ENCODE measurements at places on chromosomes 7 and 10.

DNA sequence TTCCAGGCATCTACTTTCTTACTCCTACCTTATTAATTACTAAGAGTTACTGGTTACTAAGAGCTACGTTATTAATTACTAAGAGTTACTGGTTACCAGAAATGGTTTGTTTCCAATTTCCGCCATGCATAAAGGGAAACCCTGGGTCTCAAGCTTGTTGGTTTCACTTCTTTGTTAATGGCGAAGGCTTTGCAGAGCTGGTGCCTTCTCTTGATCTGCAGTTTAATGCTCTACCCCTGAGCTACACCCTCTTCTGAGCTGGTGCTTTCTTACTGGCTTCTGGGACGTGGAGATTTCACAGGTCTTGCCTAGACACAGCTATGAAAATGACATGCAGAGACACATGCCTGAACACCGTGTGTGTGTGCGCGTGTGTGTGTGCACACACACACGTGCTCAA, 560 bp downstream of the CPA4 start:
- no peak for DNase-seq

- DNase-seq: no peak
Measured at GRCh38 chr10:75106242-75106641, 5.2 kb upstream of the SAMD8 start.

DNA sequence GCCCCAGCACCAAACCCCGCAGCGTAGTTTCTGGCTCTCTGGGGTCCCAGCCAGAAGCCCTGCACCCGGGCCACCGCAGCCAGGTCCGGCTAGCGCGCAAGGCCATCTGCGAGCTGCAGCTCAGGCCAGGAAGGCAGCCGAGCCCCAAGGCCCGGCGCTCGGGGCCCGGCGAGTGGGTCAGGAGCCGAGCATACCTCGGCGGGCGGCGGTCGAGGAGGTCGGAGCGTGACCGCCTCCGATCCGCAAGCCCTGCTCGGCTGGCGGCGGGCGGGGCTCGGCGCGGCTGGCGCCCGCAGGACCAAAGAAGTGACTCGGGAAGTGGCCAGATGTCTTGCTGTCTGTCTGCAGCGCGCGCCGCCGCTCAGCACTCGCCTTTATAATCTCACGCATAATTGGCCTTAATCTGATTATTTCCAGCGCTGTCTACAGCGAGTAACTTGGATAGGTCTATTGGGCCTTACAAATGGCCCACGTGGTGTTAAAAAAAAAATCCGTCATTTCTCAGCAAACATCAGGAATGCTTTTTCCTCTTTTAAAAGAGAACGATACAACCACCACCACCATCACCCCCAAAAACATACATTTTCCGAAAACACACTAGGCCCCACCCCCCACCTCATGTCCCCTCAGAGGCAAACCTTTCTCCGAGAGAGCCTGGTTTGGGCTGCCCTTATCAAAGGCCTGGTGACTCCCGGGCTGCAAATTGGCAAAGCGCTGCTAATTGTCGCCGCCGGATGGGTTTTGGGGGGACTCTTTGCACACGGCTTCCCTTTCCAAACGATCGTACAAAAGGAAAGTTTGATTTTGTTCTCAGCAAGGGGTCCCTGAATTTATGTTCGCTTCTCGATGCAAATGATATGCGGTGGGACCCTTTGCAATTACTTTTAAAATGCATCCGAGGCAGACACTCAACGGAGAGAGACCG, at the start of gene DRGX:
Gene DRGX (minus strand): TSS at position 349 of the 925 bp plus-strand sequence. CDS start 649 bp downstream, outside the sequence.
- no peak for DNase-seq

DNA sequence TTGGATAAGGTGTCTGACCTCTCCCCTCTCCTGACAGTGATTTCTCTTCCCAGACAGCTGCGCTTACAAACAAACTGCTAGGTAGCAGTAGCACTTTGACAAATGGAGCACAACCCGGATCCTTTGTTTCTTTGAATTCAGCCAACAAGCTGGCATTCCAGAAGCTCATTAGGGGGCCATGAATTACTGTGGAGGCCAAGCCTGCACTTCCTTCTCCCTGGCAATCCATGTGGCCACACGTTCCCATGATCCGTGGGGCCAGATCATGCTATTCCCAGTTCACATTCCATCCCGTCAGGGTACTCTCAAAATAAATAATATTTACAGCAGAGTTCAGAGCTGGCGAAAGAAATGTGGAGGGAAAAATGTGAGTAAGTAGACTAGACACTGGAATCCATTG, 172.4 kb downstream of the PRPF18 start:
- DNase-seq: no peak

DNA sequence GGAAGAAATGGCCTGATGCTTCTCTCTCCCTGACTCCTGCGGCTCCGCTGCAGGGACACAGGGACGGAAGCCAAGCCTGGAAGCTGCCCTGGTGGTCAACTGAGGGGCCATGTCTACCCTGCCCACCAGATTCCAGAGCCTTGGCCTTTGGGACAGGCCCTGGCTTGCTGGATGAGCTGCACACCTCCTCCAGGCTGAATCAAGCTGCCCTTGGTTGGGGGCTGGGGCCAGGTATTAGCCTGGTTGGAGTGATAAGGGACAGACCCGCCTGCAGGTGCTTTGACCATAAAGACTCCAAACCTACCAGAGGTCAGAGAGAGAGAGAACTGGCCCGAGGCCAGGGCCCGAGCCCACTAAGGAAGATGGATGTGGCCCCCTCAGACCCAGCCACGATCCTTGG, 30.1 kb downstream of the CRHR2 start:
- DNase-seq: no peak

GRCh38 chr7:157282141-157282801, 54.5 kb upstream of the DNAJB6 start:
- DNase-seq: no peak

DNA sequence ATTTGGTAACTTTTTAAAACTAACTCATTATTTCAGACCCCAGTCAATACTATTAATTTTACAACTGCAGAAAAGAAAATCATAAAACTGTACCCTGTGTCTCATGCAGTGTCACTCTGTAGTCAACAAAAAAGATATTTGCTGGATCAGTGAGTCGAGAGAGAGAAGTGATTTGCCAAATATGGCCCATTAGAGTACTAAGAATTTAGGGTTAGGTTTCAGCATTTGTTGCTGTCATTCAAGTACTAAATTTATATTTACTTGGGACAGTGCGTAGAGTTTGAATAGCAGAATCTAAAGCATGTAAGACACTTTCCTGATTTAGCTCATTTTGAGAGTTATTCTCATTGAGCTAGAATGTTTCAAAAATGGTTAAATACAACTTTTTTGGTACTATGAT, 38.9 kb downstream of the CACNA2D1 start:
- no peak for DNase-seq

- no peak for DNase-seq
Measured at GRCh38 chr10:19195698-19196097, 147.1 kb downstream of the MALRD1 start.

DNA sequence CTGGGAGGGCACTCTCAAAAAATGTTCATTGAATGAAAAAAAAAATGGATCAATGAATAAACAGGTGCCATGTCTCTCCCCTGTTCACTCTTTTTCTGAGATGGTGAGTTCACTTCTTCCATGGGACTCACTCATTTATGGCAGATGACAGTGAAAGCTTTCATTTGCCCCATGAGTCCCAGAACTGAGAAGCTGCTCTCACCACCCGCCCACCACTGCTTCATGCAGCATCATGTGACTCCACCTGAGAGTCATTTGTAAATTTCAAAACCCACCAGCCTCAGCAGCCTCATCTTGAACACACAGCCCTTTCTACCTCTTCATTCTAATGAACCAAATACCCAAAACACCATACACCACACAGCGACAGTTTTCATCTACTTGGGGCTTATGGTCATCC, 64.9 kb downstream of the SCRN1 start:
- no peak for DNase-seq

DNA sequence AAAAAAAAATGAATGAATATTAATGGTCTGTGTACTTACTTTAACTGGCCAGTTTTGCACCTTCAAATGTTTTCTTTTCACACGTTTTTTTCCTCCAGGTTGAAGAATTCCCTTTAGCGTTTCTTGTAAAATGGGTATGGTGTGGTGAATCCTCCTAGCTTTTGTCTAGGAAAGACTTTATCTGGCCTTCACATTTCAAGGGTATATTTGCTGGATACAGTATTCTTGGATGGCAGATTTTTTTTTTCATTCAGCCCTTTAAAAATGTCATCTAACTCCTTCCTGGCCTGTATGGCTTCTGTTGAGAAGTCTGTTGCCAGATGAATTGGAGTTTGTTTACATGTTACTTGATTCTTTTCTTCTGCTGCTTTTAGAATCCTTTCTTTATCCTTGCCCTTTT, 10.1 kb downstream of the SLC25A40 start:
- no peak for DNase-seq

DNA sequence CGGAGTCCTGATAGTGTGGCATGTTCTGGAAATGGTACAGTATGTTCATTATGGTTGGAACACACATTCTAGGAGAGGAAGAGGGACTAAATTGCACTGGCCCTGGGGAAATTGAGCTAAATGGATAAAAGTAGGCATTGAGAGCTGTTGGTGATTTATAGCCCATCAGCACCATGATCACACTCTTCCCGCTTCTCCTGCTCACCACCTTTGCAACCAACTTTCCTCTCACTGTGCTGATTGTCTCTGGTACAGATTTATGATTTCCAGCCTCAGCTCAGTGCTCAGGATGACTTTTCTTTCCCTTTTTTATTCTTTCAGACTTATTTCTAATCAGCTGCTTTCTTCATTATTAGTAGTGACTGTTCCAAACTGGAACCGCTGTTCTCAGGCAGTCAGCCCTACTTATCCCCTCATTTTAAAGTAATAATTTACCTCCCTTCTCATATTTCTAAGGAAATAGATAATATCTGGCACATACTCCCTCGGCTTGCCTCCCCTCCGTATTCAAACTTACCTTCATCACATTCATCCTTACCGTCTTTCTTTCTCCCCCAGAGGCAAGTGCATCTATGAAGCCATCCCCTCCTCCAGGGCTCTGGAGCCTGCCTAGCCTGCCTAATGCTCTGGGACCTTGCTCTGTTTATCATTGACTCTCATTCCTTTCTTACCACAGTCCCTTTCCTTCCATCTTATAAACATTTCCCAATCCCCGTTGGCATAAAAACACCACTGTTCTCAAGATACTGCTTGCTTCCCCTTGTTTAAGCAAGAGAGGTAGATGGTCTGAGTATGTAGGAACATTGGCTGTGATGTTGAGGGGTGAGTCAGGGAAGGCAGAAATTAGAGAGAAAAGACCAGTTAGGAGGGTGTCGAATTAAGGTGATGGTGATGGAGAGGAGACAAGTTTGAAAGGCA, 51.6 kb upstream of the RPA3 start:
- DNase-seq: no peak

DNA sequence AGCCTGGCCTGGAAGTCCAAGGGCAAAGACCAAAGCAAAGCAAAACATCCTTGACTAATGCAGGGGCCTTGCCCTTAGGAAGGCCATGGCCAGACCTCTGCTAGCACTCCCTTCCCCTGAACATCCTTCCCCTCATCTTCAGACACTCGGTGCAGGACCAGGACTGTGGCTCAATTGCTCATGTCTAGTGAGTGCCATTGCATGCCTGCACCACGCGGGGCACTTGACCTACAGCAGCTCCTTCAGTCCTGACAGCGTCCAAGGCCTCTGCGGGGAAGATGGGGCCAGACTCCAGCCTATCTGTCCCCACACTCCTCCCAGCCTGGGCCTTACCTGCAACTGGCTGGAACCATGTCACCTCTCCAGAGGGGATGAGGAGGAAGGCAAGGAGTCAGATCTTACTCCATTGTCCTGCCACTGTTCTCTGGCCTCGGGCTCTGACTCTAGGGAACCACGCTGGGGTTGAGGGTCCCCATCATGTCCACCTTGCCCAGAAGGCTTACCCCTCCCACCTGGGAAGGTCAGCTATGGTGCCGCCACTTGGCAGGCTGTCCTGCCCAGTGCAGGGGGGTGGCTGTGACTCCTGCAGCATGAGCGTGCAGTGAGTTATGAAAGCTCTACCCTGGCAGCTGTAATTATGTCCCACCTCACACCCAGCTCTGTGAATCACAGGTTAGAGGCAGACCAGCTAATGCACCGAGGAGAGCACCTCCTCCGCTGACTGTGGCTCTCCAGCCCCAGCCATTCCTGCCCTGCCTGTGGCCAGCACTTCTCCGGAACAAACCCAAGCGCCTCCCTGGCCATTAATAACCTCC, 16.1 kb downstream of the DRGX start:
- no peak for DNase-seq

GRCh38 chr7:150330211-150330885, 7.0 kb upstream of the ACTR3C start:
- no peak for DNase-seq

- no peak for DNase-seq
Measured at GRCh38 chr10:109961174-109962001, 38.1 kb upstream of the XPNPEP1 start.

DNA sequence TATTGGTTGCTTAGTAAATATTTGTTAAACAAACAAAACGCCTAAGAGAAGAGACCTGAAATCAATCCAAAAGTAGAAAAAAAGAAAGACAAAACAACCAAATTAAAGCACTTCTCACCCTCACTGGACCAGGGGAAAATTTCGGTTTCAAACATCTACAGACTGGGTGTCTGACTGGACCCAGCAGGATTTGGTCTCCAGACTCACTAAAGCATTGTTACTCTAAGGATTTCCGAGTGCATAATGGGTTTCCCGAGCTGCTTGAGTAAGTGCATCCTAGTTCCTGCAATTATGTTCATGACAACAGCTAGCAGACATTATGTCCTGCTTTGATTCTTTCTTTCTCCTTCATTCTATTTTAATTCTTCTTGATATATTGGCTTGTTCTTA, 51.8 kb upstream of the FAM3C start:
- no peak for DNase-seq

- no peak for DNase-seq
Measured at GRCh38 chr7:2203766-2204300, 28.9 kb downstream of the MAD1L1 start.

- DNase-seq: no peak
Measured at GRCh38 chr10:11894381-11895107, 71.4 kb downstream of the PROSER2 start.

DNA sequence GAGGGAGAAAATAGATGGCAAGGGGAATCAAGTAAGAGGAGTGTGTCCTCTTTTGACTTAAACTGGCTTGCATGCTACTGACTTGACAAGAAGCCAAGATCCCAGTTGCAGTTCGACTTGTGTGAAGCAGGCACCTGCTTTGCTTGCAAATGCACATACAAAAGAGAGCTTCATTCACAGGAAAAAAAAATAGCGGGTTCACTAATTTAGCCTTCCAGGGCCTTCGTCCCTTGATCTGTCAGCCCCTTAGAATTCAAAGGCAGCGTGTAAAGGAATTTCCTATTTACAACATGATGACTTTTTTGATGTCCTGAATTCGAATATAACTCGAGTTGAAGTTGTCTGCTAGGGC, 192.1 kb downstream of the CELF2 start:
- DNase-seq: no peak

DNA sequence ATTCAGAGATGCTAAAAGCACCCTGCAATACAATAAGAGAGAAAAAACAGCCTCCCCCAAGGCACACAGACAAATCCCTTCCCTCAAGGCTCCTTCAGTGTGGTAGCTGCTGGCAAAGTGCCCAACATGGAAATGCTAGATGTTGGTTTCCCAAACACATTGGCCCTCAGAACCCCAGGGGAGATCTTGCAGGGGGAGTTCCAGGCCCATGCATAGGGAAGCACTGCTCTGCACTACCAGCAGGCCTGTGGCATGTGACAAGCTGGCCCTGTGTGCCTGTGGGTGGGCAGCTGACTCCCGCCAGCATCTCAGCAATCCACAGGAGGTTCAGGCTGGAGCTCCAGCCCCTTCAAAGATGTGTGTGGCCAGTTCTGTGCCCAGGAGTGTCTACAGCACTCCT, 16.8 kb upstream of the CSGALNACT2 start:
- DNase-seq: no peak

- DNase-seq: no peak
Measured at GRCh38 chr7:101420436-101420835, 57.8 kb downstream of the COL26A1 start.

- DNase-seq: no peak
Measured at GRCh38 chr7:157662981-157663716, 326.3 kb downstream of the DNAJB6 start.
